ENCODE measurements at places on chromosomes 11 and 22. TPM values are rescaled to one million over a fixed set of nuclear protein-coding genes. Genes with fewer than 3 reads are reported as not detected.

GRCh38 chr22:41822317-41823057 lies 10.4 kb upstream of the SREBF2 start:
- peaks cover 5% of the 10 kb centered on the region for H3K4me1 ChIP-seq
- H3K4me3 ChIP-seq, result no peak overlapping the region
- H3K36me3 ChIP-seq, result peaks cover 44% of the 10 kb centered on the region
- no peaks in the 10 kb centered on the region for H3K27me3 ChIP-seq
- DNase-seq, result peak; percentile 85
- no peak overlapping the region for H3K27ac ChIP-seq

DNA sequence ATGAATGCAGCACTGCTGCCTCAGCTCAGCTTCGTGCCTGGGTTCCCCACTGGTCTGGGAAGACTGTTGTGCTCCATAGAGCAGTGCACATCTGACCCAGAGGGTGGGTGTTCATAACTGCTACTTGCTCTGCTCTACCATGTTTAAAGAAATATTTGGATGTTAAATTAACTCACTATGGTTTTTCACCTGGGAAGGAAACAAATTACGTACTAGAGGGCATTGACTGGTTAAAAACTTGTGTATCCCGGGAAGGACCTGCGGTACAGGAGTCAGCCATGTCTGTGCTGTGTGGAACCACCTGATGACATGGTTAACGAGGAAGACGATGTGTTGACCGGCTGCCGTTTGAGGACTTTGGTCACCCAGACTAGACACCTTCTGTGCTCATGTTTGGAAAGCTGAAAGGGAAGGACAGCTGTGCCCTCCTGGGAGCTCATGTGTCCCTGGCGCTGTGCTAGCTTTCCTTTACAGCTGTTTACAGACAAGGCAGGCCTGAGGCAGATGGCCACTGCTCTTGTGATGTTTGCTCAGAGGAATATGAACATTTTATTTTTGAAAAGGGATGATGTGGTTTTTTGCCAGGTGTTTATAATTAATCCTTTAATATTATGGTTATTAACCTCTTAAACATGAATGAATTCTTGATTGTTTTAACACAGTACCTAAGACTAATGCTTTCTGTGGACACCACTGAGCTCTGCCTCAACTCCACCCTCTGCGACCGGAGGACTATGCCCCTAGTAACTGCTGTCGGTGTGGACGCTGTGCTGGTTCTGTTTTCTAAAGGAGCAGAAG lies 14.3 kb upstream of the AIFM3 start:
- H3K36me3 ChIP-seq, result peaks cover 47% of the 10 kb centered on the region
- no peak overlapping the region for H3K27ac ChIP-seq
- H3K27me3 ChIP-seq, result peaks cover 12% of the 10 kb centered on the region
- no peak for DNase-seq
- H3K4me3 ChIP-seq, result no peak overlapping the region
- H3K4me1 ChIP-seq, result peaks cover 31% of the 10 kb centered on the region

DNA sequence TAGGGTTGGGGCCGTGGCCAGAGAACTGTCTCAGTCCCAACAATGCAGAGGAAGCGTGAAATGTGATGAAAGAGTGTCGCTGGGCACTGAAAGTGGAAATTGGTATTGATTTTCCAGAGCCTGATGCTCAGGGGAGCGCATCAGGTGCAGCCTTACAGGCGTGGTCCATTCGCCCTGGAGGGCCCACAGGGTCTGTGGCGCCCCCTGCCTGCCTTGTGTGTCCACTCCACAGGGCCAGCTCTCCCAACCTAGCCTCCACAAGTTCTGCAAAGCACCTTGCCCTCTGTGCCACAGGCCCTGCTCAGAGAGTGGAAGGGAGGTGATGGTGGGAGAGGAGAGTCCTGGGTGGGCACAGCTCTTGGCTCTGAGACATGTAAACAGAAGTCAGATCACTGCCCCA lies 54.9 kb upstream of the LMO1 start:
- no peaks in the 10 kb centered on the region for H3K4me1 ChIP-seq
- no peaks in the 10 kb centered on the region for H3K27me3 ChIP-seq
- no peak for DNase-seq
- no peaks in the 10 kb centered on the region for H3K36me3 ChIP-seq
- H3K4me3 ChIP-seq, result no peak overlapping the region

- peaks cover 3% of the 10 kb centered on the region for H3K27me3 ChIP-seq
- no peaks in the 10 kb centered on the region for H3K36me3 ChIP-seq
- H3K27ac ChIP-seq, result no peak overlapping the region
- no peaks in the 10 kb centered on the region for H3K4me1 ChIP-seq
Measured at GRCh38 chr11:107719073-107719472, 7.2 kb upstream of the SLN start.

DNA sequence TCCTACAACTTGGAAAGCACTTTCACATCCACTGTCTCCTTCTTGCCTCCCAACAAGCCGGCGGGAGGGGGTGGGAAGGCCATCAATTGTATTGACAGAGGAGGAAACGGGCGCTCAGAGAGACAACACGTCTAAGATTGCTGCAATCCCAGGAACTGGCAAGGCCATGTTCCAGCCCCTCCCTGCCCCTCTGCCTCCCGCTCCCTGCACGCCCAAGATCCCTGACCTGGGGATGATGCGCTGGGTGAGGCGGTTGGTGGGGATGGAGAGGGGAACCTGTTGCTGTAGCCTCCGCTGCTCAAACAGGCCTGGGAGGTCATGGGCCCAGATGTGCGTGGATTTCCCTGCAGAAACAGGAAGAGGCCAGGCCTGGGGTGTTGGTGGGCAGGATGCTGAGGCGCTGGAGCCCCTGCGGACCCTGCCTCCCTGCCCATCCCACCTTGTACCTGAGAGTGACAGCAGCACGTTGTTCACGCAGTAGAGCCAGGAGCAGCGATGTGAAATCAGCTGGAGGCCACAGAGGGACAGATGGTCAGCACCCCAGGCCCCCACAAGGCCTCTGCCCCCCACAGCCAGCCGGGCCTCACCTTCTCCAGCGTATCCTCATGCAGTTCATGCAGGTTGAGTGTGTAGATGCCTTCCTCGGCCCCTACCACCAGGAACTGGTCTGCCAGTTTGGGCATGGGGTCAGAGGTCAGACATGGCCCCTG lies 6.8 kb downstream of the MAP4K2 start:
- no peak for DNase-seq
- peaks cover 32% of the 10 kb centered on the region for H3K4me1 ChIP-seq
- H3K27me3 ChIP-seq, result no peaks in the 10 kb centered on the region
- no peak overlapping the region for H3K27ac ChIP-seq
- peaks cover 68% of the 10 kb centered on the region for H3K36me3 ChIP-seq
- no peak overlapping the region for H3K4me3 ChIP-seq

- peaks cover 13% of the 10 kb centered on the region for H3K4me1 ChIP-seq
- H3K27ac ChIP-seq, result no peak overlapping the region
- no peak overlapping the region for H3K4me3 ChIP-seq
- peaks cover 19% of the 10 kb centered on the region for H3K27me3 ChIP-seq
Measured at GRCh38 chr11:64064374-64065140, 28.8 kb downstream of the FLRT1 start.

GRCh38 chr22:45308957-45309421 lies 745 bp upstream of the FAM118A start:
- peak overlapping the region; percentile 63 for H3K4me3 ChIP-seq
- DNase-seq, result no peak
- H3K36me3 ChIP-seq, result peaks cover 5% of the 10 kb centered on the region
- H3K27me3 ChIP-seq, result no peaks in the 10 kb centered on the region
- peaks cover 49% of the 10 kb centered on the region for H3K4me1 ChIP-seq
- H3K27ac ChIP-seq, result peak overlapping the region; percentile 87

DNA sequence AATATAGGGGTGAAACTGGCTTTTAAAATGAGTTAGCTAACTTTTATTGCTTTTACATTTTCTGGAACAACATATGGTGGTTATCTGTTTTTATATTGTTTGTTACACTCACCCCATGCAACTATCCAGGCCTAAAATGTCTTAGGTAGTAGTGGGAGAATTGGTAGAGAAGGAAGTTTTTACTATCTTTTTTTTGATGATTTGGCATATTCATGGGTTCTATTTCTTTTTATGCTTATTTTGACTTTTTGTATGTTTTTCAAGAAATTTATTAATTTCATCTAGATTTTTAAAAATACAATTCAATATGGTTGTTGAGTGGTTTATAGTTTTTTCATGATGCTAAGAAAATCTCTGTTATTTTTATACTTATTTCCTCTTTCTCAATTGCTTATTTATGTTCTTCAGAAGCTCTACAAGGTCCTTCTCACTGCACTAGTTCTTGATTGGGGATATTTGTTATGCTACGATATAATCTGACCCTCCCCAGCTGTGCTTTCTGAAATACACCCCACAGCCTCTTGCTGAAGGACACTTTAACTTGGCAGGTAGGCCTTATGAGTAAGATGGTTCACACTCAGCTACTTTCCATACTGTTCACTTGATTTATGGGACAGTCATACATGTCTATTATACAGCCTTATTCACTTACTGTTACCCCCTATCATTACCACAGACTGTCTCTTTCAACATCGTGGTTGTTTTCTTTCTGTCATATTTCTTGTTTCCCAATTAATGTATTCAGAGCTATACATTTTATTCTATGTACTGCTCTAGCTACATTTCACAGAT lies 431.2 kb downstream of the METTL15 start:
- H3K4me3 ChIP-seq, result no peak overlapping the region
- no peak for DNase-seq
- H3K27me3 ChIP-seq, result no peaks in the 10 kb centered on the region
- H3K36me3 ChIP-seq, result no peaks in the 10 kb centered on the region
- H3K27ac ChIP-seq, result no peak overlapping the region
- no peaks in the 10 kb centered on the region for H3K4me1 ChIP-seq

DNA sequence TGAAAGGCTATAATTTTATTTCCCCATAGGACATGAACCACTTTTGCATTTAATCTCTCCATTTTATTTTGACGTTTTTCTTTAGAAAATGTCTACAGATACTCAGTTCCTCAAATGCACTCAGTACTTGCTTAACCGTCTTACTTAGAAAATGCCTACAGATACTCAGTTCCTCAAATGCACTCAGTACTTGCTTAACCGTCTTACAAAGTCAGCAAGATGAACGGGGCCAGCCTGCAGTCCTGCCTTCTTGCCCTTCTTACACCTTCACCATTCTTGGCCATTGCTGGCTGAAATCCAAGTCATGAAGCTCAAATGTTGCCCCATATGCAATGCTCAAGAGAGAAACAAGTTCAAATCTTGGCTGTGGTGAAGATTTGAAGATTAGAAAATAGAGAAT lies 34.1 kb downstream of the CSNK2A3 start:
- no peak overlapping the region for H3K4me3 ChIP-seq
- no peaks in the 10 kb centered on the region for H3K4me1 ChIP-seq
- H3K36me3 ChIP-seq, result no peaks in the 10 kb centered on the region
- H3K27ac ChIP-seq, result no peak overlapping the region

DNA sequence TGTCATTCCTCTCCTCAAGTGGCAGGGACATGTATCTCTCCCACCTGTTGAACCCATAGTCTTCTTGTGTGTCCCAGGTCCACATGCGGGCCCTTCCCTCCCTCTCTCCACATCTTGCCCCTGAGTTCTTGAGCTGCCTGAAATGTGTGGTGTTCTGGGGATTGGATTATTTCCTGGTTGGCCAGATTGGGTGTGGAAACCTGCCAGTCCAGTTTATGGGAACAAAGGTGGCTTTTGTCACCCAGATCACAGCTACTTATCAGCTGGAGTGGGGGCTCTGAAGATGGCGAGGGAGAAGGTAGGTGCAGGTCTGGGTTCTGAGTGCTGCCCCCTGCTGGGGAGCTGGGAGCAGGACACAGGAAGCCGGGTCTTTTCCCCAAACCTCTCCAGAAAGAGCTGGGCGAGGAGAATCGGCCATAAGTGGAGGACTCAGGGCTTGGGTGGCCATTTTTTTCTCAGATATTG lies 14.2 kb downstream of the DTX4 start:
- no peaks in the 10 kb centered on the region for H3K27me3 ChIP-seq
- H3K4me1 ChIP-seq, result peaks cover 6% of the 10 kb centered on the region
- H3K4me3 ChIP-seq, result no peak overlapping the region
- H3K27ac ChIP-seq, result no peak overlapping the region
- H3K36me3 ChIP-seq, result no peaks in the 10 kb centered on the region

DNA sequence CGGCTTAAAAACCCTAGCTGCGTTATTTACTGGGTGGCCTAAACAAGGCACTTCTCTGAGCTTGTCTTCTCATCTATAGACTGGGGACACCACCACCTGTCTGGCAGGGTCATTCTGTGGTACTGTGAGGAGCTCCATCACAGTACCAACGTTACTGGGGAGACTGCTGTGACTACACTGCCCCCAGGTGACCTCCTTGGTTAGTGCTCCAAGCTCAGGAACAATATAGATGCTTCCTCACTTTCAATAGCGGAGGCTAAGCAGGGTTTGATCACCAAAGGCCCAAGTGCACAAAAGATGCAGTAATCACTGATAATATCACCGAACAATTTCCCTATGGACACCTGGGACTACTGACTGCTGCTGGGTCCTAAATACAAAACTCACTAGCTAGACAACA lies 18.8 kb downstream of the PRPF19 start:
- H3K4me3 ChIP-seq, result no peak overlapping the region
- H3K4me1 ChIP-seq, result no peaks in the 10 kb centered on the region
- no peaks in the 10 kb centered on the region for H3K27me3 ChIP-seq
- no peak for DNase-seq

GRCh38 chr22:26045051-26045450 lies 124.2 kb upstream of the SEZ6L start:
- H3K4me1 ChIP-seq, result no peaks in the 10 kb centered on the region
- no peak overlapping the region for H3K27ac ChIP-seq
- peaks cover 6% of the 10 kb centered on the region for H3K27me3 ChIP-seq
- DNase-seq, result no peak
- H3K4me3 ChIP-seq, result no peak overlapping the region

GRCh38 chr11:36471577-36471976 lies 38.5 kb downstream of the TRAF6 start:
- DNase-seq, result no peak
- H3K4me1 ChIP-seq, result no peaks in the 10 kb centered on the region
- H3K27me3 ChIP-seq, result no peaks in the 10 kb centered on the region

DNA sequence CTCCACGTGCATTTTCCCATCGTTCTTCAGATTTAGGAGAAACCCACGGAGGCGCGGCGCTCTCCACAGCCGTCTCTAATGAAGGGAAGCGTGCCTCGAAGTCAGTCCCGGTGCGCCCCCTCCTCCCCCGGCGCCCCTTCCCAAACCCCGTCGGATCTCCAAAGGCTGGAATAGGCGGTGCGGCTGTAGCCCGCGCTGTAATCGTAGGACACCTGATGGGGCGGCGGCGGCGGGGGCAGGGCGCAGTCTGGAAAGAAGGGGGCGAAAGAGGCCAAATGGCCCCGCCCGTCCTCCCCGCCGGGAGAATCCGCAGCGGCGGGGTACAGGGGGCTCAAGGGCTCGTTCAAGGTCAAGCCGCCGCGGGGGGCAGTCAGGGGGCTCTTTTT lies 1.3 kb downstream of the FAM181B start:
- H3K36me3 ChIP-seq, result no peaks in the 10 kb centered on the region
- peaks cover 15% of the 10 kb centered on the region for H3K4me1 ChIP-seq
- H3K27me3 ChIP-seq, result peaks cover 42% of the 10 kb centered on the region
- DNase-seq, result no peak
- peak overlapping the region; percentile 16 for H3K4me3 ChIP-seq
- H3K27ac ChIP-seq, result no peak overlapping the region

Gene TRIM48
- not detected for total RNA-seq

Gene HINFP
- total RNA-seq, result 17.6 TPM

Gene RIMBP3C
- total RNA-seq, result not detected

All from CD4-positive, alpha-beta T cell (primary cell).